ENCODE measurements at places on chromosomes 3 and 15.

GRCh38 chr3:17354341-17354740 lies 388.1 kb downstream of the TBC1D5 start:
- DNase-seq = no peak

- no peak for DNase-seq
These were observed 1034.7 kb downstream of the FHIT start for GRCh38 chr3:60216462-60217075.

GRCh38 chr3:22661121-22661700 lies 541.9 kb upstream of the UBE2E2 start:
- no peak for DNase-seq

- no peak for DNase-seq
These were observed 344.9 kb upstream of the SLCO3A1 start for GRCh38 chr15:91508633-91509032.
